ENCODE measurements at places on chromosomes 5 and 9.

- DNase-seq, result no peak
Observed at GRCh38 chr9:102273952-102274351, 535.5 kb upstream of the GRIN3A start.

GRCh38 chr5:5025774-5026408, 114.2 kb upstream of the ADAMTS16 start:
- peak; percentile 90 for DNase-seq

DNA sequence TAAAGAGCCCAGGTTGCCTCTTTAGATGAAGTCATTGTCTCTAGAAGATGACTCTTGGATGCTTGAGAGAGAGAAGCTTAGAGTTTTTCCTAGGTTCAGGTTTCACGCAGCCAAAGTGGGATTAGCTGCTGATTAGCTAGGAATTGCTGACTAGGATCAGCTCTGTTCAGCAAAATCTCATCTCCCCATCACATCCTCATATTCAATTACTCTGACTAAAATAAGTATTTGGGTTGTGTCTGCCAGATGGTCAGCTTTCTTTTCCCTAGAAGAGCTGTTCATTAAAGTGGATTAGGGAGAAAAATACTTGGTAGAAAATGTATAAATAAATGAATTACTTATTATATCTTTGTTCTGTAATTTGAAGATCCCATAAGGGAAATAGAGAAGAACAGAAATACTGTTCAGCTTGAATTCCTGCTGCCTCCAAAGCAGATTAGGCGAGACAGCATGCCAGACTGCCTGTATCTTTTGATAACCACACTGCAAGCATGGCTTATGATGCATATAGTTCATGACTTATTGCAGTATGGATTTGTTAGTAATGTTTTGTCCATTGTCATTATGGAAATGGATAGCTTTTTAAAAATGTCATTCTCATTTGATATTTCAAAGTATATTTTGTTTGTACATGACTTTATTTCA, 184.8 kb upstream of the CD180 start:
- no peak for DNase-seq

GRCh38 chr5:109743770-109744212, 54.1 kb downstream of the MAN2A1 start:
- DNase-seq, result no peak

GRCh38 chr9:15268317-15268716, 38.7 kb downstream of the TTC39B start:
- no peak for DNase-seq

DNA sequence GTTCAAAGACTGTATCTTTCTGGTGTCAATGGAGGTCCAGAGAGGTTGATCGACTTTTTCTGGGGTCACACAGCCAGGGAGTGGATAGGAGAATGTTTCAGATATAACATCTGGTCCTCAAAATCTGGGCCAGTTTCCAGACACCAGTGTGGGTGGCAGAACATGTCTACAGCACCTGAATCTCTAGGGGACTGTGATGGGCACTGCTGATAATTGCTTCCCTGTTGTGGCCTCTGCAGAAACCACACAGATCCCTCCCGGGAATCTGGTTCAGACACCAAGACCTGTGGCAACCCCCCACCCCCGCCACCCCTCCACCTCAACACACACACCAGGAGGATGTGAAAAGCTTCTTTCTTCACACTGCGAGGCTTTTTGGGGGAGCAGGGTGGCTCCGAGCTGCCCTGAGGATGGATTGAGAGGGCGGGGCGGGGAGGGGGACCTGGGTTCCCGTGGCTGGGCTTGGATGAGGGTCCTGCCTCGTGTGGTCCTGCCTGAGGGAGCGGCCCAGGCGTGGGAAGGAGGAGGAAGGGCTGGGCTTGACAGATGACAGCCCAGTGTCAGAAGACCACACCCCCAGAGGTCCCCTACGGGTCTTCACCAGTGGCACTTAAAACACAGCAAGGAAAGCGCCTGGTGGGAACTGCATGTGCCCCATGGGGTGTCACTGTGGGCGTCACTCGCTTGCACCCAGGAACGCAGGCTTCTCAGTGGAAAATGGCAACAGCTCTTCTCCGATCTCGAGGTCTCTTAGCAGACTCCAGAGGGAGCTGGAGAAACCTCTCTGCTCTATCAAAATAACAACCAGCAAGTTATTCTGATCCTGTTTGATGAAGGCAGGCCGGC, 55.2 kb downstream of the TRIP13 start:
- DNase-seq, result no peak

GRCh38 chr9:15354713-15355112, 47.7 kb upstream of the TTC39B start:
- no peak for DNase-seq

DNA sequence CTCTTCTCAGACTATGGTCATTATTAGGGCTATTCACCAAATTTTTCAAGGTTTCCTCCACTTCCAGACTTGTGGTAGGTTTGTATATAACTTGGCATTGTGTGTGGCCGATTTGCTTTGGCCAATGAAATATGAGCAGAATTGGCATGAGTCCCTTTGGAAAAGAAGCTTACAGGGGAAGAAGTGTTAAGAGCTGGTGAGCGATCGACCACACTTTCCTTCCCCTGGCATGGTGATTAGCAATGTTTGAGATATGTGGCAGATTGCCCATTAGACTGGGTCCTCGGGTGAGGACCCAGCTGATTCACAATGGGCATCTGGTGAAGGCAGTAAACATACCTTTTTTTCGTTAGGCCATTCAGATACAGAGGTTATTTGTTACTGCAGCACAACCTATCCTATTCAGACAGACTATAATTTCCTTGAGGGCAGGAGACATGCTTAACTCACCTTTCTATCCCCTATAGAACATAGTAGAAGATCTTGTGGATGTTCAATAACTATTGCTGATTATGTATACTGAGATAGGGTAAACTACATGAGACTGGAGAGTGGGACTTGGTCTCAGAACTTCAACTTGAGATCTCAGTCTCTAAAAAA, 62.8 kb upstream of the KLF9 start:
- no peak for DNase-seq

- DNase-seq, result no peak
Observed at GRCh38 chr5:83277154-83277553, 194.4 kb upstream of the VCAN start.

GRCh38 chr5:94901191-94901979, 282.9 kb downstream of the SLF1 start:
- no peak for DNase-seq

DNA sequence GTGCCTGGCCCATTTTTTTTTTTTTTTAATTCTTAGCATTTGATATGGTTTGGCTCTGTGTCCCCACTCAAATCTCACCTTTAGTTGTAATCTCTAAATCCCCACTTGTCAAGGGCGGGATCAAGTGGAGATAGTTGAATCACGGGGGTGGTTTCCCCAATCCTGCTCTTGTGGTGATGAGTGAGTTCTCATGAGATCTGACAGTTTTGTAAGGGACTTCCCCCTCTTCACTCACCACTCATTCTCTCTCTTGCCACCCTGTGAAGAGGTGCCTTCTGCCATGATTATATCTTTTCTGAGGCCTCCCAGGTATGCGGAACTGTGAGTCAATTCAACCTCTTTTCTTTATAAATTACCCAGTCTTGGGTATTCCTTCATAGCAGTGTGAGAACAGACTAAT, 27.2 kb downstream of the NDUFAF2 start:
- DNase-seq, result no peak

DNA sequence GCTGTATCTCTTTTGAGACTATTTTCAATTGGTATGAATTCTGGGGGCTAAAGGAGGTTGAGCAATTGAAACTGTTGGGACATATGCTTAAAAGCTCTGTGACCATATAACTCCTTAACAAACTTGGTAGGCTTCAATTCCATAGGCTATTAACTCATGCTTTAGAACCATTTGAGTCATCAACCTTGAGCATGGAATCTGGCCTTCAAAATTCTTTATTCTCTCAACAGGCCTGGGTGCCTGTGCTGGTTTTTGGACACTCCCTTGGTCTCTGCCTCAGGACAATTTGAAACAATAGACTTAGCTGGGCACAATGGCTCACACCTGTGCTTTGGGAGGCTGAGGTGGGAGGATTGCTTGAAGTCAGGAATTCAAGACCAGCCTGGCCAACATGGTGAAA, 61.4 kb upstream of the EPB41L4A start:
- DNase-seq, result no peak

GRCh38 chr5:169651526-169651925, 14.5 kb downstream of the DOCK2 start:
- no peak for DNase-seq

DNA sequence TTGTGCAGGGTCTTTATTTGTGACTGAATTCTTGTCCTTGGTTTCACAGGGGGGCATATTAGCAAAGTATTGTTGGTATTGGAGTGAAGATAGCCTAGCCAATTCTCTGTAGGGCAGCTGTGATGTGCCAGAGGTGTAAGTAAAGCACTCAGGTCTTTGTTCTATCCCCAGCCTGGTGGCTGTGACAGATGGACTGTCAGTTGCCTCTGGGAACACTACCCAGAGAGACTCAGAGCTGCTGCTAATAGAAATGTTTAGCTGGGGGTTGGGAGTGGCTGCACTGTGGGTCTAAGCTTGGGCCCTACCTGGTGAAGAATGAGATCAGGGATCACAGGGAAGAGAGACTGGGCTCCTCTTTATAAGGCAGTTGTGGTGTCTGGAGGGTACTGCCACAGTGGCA, 1006.5 kb upstream of the TYRP1 start:
- no peak for DNase-seq

DNA sequence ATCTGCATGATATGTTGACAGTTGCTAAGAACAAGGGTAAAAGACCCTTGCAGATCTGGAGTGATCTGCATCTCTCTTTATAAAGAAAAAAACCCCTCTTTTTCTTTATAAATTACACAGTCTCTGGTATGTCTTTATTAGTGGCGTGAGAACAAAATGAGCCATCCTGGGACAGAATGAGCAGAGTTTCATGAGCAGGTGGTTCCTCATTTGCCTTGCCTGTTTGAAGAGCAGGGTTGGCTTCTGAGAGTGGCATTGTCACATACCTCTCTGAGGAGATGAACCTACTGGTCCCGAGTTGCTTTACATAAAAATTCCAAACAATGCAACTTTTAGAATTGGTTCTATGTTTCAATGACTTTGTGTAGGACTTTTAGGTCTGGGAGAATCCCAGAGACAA, 94.3 kb downstream of the INSYN2B start:
- no peak for DNase-seq

DNA sequence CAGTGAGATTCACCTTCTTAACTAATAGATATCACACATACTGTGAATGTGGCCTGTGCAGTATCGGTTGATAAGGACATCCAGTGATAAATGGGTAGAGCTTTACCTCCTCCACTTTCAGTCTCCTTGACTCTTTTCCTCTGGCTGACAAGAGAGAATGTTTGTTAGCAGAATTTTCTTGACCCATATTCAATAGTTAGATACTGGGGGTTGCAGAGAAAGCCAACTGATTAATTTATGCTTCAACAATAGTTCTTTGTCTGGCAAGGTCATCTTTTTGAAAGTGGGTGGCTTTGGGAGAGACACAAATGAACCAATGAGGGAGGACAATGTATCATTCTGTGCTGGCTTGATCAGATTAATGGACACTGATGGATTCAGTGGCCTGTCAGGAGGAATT, 30.3 kb downstream of the TTC23L start:
- DNase-seq, result no peak

DNA sequence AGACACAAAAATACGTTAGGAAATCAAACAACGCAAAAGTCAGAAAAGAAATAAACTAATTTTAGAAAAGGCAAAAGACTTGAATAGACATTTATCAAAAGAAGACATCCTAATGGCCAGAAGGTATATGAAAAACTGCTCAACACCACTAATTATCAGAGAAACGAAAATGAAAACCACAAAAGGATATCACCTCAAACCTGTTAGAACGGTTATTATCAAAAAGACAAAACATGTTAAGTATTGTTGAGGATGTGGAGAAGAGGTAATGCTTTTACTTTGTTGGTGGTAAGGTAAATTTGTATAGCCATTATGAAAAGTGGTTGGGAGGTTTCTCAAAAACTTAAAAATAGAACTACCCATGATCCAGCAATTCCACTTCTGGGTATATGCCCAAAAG, 230.0 kb upstream of the RGMB start:
- DNase-seq, result no peak

DNA sequence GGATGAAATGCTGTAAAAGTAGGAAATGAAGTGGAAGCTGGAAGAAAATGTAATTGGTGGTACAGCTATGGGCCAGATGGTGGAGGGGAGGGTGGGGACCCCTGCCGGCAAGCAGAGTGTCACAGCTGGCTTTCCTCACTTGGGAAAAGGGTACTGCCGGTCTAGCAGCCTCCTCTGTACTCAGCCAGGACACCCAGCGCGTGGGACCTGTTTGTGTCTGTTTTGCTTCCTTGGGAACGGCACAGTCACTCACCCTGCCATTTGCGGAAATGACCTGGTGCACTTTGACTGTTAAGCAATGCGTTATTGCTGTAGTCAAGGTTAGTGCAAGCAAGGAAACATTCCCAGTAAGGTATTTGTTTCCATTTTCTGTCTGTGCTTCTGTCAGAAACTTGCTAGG, 10.1 kb downstream of the TMEM252 start:
- DNase-seq, result no peak

All from NCI-H2029 (cell line).